ENCODE measurements at places on chromosomes 16 and 17. TPM values are rescaled to one million over a fixed set of nuclear protein-coding genes. Genes with fewer than 3 reads are reported as not detected.

Gene TBX6
- 1.1 TPM for total RNA-seq

Gene IL34
- 5.4 TPM for total RNA-seq

Gene CCL14
- 23.1 TPM for total RNA-seq

Gene PRR15L
- 0.36 TPM for total RNA-seq

Gene CCL4L2
- 1.8 TPM for total RNA-seq

Gene NOL3
- 24.6 TPM for total RNA-seq

Gene TPSG1
- total RNA-seq, result not detected

Gene HIGD1B
- total RNA-seq, result not detected

Gene MMP28
- total RNA-seq, result 55.7 TPM

Gene HS3ST6
- total RNA-seq, result not detected

Gene CHST6
- 2.5 TPM for total RNA-seq

Gene INCA1
- total RNA-seq, result 2.0 TPM

Gene SMPD3
- 2.7 TPM for total RNA-seq

Gene PLA2G10
- total RNA-seq, result not detected

Gene BCL6B
- total RNA-seq, result 2.6 TPM

Gene SLC5A11
- total RNA-seq, result not detected

Gene TMEM100
- total RNA-seq, result 13.6 TPM

Gene ESRP2
- 0.14 TPM for total RNA-seq

Gene SGCA
- total RNA-seq, result 27.3 TPM

Gene FLII
- 239 TPM for total RNA-seq

Gene ABCC12
- total RNA-seq, result not detected

Gene CFAP97D1
- not detected for total RNA-seq

Gene NPIPA2
- total RNA-seq, result 3.8 TPM

Gene WFIKKN1
- 1.4 TPM for total RNA-seq

Gene SCIMP
- 1.1 TPM for total RNA-seq

Gene KRT222
- total RNA-seq, result 5.0 TPM

Gene ATP6V0C
- total RNA-seq, result 37.9 TPM

Gene TNRC6C
- total RNA-seq, result 5.8 TPM

Gene FOXL1
- 0.36 TPM for total RNA-seq

Gene NT5M
- 4.3 TPM for total RNA-seq

Gene BLMH
- total RNA-seq, result 33.1 TPM

Gene TP53TG3B
- total RNA-seq, result not detected

Gene NPIPB5
- 122 TPM for total RNA-seq

Gene ABHD15
- 10.8 TPM for total RNA-seq

Gene DCXR
- total RNA-seq, result 92.6 TPM

Gene OR4D1
- total RNA-seq, result not detected

Gene MYOCD
- 122 TPM for total RNA-seq

Gene NUDT16L1
- total RNA-seq, result 21.8 TPM

Gene ADCY9
- total RNA-seq, result 12.5 TPM

Gene ALDH3A1
- total RNA-seq, result 0.16 TPM

Gene CACNG5
- total RNA-seq, result not detected

Gene HBZ
- not detected for total RNA-seq

Gene DHX58
- 14.5 TPM for total RNA-seq

Gene DHRS11
- total RNA-seq, result 8.9 TPM

Gene RAB11FIP4
- 0.66 TPM for total RNA-seq

Gene P3H4
- 10.7 TPM for total RNA-seq

Gene PRCD
- total RNA-seq, result 1.1 TPM

Gene CYB561
- total RNA-seq, result 10.3 TPM

Gene ATP1B2
- 1.5 TPM for total RNA-seq

Gene PIRT
- total RNA-seq, result 5.2 TPM

Gene PRSS36
- total RNA-seq, result 0.83 TPM

Gene STARD3
- total RNA-seq, result 35.3 TPM

Data from sigmoid colon (tissue), 7 donors.